ENCODE measurements at places on chromosomes 16 and 17.

GRCh38 chr16:27110524-27110896, 43.8 kb downstream of the C16orf82 start:
- DNase-seq: no peak

DNA sequence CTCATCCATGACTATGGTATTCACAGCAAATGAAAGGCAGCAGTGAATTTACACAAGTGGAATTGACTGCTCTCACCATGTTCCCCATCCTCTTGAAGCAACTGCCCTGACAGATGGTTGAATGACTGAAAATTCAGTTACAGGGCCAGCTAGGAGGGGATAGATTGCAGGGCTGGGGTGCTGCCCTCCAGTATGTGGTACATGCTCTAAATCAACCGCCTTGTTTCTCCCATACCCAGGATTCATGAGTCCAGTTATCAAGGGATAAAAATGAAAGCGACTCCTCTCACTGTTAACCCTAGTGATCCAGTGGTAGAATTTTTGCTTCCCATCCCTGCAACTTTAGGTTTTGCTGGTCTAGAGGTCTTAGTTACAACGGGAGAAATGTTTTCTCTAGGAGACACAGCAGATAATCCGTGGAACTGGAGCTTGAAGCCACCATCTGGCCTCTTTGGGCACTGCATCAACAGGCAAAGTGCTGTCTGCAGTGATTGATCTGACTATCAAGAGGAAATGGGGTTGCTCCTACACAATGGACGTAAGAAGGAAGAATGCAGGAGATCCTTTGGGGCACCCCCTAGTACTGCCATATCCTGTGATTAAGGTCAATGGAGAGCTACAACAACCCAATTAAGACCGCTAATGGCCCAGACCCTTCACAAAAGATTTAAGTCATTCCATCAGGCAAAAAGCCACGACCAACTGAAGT, 32.0 kb downstream of the SCPEP1 start:
- peak; percentile 14 for DNase-seq

DNA sequence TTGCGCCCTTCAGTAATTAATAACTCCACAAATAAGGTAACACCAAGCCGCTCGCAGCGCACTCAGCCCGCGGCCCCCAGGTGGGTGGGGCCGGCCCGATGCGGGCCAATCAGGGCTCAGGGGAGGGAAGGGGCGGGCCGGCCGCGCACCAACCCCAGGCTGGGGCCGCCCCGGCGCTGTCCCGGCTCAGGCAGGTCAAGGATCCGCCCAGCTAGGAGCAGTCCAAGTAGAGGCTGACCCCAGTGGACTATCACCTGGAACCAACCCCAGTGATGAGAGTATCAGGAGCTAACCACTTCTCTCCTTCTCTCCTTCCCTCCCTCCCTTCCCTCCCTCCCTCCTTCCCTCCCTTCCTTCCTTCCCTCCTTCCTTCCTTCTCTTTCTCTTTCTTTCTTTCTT, 110.8 kb downstream of the C16orf78 start:
- DNase-seq: no peak

GRCh38 chr16:47644661-47645060, 183.5 kb downstream of the PHKB start:
- DNase-seq: no peak

DNA sequence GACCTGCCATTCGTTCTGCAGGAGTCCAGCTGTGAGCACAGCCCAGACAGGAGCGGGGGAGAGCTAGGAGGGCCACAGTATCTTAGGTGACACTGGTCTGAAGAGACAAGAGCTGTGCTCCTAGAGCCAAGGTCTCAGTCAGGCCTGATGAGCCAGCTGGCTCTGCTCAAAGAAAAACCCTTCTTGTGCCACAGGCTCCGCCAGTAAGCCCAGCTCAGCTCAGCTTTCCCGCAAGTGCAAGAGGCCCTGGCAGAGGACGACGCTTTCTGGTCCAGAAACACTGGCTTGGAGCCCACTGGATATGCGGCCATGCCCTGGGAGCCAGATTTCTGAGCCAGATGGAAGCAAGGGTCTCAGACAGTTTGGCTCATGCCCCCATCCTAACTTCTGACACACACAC, 23.9 kb downstream of the PEMT start:
- peak; percentile 75 for DNase-seq

GRCh38 chr16:68236137-68236825, 354 bp upstream of the ESRP2 start:
- no peak for DNase-seq

DNA sequence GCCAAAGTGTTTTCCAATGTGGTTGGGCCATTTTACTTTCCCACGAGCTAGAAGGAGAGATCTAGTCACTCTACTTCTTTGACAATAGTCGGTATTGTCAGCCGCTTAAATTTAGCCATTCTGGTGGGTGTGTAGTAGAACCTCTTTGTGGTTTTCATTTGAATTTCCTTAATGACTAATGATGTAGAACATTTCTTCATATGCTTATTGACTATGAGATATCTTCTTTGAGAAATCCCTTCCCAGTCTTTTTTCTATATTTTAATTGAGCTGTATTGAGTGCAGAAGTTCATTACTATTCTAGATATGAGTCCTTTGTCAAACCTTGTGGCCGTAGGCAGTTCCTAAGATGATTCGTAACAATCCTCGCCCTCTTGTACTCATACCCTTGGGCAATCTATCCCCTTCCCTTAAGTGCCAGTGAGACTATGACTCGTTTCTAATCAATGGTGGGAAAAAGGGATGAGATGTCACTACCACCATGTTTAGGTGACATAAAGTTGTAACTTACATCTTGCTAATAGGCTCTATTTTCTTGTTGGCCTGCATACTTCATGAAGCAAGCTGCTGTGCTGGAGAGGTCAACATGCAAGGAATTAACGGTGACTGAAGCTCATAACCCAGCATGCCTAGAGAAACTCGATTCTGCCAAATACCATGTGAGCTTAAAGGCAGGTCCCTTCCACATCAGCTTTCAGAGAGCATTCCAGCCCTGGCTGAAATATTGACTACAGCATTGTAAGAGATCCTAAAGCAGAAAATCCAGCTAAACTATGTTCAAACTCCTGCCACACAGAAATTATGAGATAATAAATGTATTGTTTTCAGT, 817.9 kb upstream of the SOX9 start:
- no peak for DNase-seq

GRCh38 chr17:69358688-69359596, 32.0 kb upstream of the ABCA5 start:
- DNase-seq: no peak

- no peak for DNase-seq
These were observed 7.4 kb upstream of the FASN start for GRCh38 chr17:82105417-82105881.

DNA sequence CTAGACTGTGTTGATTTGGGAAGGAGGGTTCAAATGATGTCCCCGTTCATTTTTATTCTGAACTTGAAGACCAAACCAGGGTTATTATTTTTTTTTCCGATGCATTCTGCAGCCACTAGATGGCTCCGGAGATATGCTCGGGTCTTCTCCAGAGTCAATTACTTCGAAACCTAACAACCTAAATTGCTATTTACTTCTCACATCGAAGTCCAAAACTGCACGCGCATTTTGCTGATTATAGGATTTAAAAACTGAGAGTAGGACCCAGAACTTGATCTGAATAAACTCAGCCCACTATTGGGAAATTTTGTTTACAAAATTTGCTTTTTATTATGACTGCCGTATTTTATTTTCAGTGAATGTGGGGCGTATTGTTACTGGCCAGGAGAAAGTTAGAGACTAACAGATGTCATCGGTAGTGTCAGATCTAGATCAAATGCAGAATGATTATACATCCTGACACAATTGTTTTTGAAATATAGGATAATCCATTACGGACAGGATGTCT, 263.8 kb downstream of the HS3ST3A1 start:
- no peak for DNase-seq

- DNase-seq: no peak
These were observed 28.9 kb downstream of the ZNF778 start for GRCh38 chr16:89246383-89246902.

DNA sequence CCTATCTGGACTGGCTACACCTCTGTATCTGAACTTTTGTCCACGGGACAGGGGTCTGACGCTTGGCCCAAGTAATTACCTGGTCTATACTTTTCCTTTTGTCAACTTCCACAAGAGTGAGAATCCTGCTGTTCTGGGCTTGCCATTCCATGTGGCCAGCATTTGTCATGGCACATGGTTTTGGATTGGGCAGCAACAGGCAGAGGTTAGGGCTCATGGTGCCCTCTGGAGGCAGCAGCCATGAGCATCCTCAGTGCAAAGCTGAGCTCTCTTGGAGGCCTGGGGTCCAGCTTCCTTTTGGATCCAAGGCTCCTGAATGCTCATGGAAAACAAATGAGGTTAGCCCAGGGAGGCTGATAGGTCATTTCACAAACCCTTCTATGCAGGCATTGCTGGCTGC, 7.5 kb upstream of the EDC4 start:
- DNase-seq: no peak

GRCh38 chr16:67238278-67238575, 9.1 kb downstream of the FHOD1 start:
- no peak for DNase-seq
